ENCODE measurements at places on chromosomes 11 and 22.
A peak's percentile ranks its signal among the peaks of the same experiment; 100 is the strongest.

GRCh38 chr22:31968022-31968421 is 23.7 kb downstream of the YWHAH start:
- DNase-seq, result no peak

- DNase-seq, result peak; percentile 44
These were observed 8.0 kb upstream of the ESAM start for GRCh38 chr11:124769806-124770774.

DNA sequence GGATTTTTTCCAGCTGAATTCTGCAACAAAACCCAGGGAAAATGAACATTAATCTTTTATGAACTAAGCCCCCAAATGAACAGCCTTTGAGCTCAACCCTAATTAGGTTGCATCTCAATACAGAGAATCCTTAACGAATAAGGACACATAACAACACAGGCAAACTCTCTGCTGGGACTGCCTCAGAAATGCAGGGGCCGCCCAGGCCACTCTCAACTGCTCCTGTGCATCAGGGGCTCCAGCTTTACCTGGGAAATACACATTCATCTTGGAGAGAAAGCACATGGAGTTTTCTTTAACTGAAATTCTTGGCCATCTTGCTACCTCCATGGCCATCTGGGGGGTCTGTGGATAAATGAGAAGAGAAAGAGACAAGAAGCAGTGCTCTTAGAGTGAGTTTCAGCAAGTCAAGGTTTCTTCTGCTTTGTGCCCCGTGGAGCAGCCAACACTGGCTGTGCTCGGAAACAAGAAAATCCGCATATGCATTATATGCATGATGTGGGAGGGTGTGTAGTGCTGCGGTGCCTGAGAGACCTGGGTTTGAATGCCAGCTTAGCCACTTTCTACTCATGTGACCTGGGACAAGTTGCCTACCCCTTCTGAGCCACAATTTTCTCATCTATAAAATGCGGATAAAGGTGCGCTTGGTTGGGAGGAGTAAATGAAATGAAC is 81.9 kb upstream of the RCN1 start:
- DNase-seq, result no peak

DNA sequence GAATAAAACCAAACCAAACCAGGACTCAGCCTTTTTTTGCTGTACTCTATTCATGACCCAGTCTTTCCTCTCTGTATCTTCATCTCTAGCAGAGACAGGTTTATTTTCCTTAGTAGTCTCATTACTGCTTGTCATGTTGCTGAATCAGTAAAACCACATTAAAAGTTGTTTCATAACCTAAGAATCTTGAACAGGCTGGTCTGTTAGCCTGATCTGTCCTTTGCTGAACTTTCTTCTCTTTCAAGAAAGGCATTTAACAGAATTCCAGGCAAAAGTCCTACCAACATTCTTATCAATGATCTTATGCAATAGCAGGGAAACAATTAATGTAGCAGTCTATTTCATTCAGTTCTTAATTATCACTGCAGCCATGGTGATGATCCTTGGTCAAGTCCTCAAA is 197.7 kb downstream of the CASP12 start:
- DNase-seq, result peak; percentile 68

DNA sequence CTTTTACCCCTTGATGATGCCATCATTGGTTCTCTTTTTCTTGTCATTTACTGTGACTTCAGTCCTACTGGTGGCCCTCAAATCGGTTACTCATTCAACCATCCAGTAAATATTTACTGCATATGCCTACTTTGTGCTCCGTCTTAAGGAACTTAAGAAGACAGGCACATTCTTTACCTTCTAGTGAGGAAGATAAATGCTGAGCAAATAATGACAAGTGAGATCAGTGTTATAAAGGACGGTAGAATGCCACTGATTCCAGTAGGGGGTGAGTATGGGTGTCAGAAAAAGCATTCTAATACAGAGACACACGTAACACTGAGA is 1.6 kb downstream of the ANKRD42 start:
- DNase-seq, result no peak

DNA sequence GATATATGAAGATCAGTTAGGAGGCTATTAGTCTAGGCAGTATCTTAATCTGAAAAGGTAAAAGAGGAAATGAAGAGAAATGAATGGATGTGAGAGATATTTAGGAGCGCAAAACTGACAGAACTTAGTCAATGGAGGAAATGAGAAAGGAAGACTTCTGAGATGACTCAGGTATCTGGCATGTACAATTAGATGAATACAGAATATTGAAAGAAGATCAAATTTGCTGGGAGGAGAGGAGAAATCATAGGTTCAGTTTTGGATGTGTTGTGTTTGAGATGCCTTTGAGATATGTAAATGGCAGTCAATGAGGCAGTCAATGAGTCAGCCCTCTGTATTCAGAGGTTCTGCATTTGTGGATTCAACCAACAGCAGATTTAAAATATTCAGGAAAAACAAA is 42.9 kb upstream of the GAB2 start:
- peak; percentile 14 for DNase-seq

DNA sequence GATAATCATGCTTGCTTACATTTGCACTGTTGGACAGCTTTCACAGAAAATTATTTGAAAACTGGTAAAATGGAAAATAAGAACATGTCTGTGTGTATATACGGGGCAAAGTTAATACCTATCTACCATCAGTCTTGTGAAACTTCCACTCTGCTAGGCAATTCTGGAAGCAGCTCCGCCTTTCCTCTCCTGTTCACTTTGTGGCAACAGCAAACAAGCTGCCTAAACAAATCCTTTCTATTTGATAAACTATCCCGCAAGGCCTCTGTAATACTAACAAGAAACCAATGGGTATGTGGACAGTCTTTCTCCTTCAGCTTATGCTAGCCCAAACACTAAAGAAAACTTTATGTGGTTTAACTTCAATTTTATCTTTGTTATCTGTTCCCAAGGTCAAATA is 39.2 kb upstream of the RAPSN start:
- DNase-seq, result no peak

GRCh38 chr11:76601724-76602123 is 68.8 kb downstream of the LRRC32 start:
- DNase-seq, result no peak

DNA sequence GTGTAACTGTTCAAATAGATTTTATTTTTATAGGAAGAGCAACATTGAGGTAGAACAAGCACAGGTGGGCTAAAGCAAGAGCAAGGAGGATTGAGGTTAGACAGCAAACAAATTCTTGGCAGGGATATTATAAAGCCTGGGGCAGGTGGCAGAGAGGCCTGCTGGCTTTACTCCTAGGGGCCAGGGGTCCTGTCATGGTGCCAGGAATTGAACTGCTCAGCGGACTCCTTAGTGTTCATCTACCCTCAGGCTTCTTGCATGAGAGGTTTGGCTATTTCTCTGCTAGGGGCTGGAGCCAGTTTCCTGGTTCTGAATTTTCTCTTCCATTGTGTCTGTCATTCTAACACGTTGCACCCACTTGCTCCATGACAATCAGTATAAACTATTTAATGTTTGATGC is 217.2 kb upstream of the NCAM1 start:
- DNase-seq, result no peak

- DNase-seq, result no peak
These were observed 53.8 kb downstream of the LRRC74B start for GRCh38 chr22:21099578-21099977.

GRCh38 chr22:20494978-20495860 is at the start of gene KLHL22:
TSS of gene KLHL22 (minus strand) at chr22:20495795. CDS start at chr22:20489211, 6,584 bp downstream.
- DNase-seq, result peak; percentile 70

DNA sequence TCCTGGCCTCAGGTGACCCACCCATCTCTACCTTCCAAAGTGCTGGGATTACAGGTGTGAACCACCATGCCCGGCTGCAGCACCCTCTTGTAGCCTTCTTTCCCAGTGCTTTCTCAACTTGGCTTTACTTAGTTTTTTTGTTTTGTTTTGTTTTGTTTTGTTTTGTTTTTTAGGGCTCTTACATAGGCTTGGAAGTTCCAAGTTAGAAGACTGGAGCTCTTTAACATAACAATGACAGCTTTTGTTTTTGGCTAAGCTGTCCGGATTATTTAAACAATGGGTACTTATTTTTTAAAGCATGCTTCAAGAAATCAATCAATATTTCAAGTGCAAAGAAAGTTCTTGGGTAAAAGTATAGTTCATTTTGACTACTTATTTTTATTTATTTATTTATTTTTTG is 25.9 kb downstream of the KMT2A start:
- no peak for DNase-seq

DNA sequence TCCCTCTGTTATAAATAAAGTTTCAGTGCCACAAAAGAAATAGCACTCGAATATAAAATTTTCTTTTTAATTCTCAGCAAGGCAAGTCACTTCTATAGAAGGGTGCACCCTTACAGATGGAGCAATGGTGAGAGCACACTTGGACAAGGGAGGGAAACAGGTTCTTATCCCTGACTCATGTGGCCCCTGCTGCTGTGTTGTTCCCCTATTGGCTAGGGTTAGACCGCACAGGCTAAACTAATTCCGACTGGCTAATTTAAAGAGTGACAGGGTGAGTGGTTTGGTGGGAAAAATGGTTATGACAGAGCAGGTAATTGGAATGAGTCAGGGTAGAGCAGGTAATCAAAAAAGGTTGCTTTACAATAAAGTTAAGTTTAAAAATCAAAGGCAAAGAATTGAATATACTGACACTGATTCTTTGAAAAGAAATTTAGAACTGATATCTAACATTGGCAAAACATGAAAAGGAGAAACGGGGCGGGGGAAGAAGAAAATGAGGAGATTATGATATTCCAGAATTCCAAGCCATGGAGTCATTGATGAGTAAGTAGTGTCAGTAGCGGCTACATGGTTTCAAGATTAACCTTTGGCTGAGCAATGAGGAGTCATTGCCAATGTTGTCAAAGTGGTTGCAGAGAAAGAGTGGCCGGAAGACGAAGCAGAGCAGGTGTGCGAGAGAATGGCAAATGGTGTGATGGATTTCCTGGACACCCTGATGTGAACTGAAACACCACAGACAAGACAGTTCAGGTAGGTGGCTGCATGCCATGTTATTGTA is 48.4 kb upstream of the MRGPRX1 start:
- no peak for DNase-seq

GRCh38 chr11:117385906-117386305 is 58.3 kb downstream of the CEP164 start:
- no peak for DNase-seq

GRCh38 chr11:86301742-86302091 is 323 bp upstream of the HIKESHI start:
- DNase-seq, result no peak

DNA sequence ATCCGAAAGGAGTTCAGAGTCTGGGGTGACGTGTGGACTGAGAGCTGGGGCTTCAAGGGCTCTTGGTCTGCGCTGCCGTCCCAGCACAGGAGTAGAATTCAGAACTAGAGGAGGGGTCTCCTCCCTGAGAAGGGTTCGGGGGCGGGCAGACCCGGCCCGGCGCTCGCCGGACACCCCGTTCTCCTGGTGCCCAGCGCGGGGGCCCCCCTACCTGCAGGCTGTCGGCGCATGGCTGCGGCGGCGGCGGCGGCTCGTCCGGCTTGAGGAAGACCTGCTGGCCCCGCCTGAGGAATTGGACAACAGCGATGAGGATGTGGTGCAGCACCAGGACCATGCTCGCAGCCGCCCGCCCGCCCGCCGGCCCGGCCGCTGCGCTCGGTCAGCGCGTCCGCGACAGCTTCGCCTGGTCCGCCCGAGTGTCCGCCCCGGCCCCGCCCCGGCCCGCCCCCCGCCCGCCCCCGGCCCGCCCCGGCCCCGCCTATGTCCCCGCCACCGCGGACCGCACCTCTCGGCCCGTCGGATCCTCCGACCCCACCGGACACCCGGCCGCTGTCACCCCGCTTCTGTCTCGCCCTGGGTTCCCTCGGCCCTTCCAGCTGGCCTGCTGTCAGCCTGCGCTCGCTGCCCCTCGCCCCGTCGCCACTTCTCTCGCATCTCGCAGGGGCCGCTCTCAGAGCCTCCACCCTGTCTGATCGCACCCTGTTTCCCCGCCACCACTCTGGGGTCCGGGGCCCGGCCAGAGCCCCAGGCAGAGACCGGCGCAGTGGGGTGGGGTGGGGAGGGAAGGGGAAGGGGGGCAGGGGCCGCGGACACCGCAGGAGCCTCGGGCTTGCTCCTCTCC is 32.0 kb downstream of the PDE2A start:
- DNase-seq, result peak; percentile 60

DNA sequence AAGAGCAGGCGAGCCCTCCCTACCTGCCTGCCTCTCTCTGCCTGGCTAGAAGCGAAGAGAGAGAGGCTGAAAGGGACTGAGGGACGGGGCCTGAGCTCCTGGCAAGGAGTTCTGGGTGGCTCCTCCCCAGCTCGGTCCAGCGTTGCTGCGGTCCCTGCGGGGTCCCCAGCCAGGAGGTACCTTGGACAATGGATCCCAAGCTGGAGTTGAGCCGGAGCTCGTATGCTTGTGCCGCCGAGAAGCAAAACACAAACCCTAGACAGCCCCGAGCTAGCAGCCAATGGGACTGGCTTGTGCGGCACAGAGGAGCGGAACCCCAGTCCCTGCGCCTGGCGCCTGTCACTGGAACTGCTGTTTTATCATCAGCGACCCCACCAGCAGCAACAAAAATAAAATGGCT is 18.3 kb downstream of the SLC25A18 start:
- no peak for DNase-seq

GRCh38 chr11:13115380-13115675 is 106.2 kb downstream of the RASSF10 start:
- DNase-seq, result no peak

All from adipocyte (in vitro differentiated cells).